ENCODE measurements at places on chromosomes 5 and 9. TPM values are rescaled to one million over a fixed set of nuclear protein-coding genes. Genes with fewer than 3 reads are reported as not detected.

DNA sequence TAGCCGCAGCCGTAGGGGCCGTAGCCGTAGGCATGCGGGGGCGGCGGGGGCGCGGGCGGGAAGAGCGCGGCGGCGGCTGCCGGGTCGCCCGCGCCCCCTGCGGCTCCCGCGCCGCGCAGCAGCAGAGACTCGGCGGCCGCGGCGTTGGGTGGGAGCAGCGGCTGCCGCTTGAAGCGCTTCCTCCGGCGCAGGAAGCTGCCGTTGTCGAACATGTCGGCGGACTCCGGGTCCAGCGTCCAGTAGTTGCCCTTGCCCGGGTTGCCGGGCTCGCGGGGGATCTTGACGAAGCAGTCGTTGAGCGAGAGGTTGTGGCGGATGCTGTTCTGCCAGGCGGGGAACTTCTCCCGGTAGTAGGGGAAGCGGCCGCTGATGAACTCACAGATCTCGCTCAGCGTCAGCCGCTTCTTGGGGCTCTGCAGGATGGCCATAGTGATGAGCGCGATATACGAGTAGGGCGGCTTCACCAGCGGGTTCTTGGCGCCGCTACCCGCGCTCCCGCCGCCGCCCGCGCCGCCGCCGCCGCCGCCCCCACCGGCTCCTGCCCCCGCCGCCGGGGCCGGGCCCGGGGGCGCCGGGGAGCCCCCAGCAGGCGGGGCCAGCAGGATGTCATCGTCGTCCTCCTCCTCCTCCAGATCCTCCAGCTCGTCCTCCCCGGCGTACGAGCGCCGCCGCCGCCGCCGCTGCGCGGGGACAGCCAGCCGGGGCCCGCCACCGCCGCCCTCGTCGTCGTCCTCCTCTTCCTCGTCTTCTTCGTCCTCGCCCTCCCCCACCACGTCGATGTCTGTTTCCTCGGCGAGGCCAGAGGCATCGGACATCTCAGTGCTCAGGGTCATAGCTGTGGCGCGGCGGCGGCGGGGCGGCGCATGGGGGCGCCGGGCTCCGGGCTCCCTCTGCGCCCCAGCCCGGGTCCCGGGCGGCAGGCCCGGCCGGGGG lies 781 bp downstream of the FOXD1 start:
- H3K36me3 ChIP-seq, result peaks cover 10% of the 10 kb centered on the region
- H3K4me1 ChIP-seq, result peaks cover 45% of the 10 kb centered on the region
- DNase-seq, result peak; percentile 91
- peak overlapping the region; percentile 92 for H3K27ac ChIP-seq

The C9orf50 gene
- 0.39 TPM for total RNA-seq

GRCh38 chr5:124841829-124842712 lies 95.6 kb upstream of the ZNF608 start:
- no peak for DNase-seq
- H3K27me3 ChIP-seq, result no peaks in the 10 kb centered on the region
- no peaks in the 10 kb centered on the region for H3K36me3 ChIP-seq
- H3K4me3 ChIP-seq, result peak overlapping the region; percentile 20
- H3K4me1 ChIP-seq, result peaks cover 38% of the 10 kb centered on the region

DNA sequence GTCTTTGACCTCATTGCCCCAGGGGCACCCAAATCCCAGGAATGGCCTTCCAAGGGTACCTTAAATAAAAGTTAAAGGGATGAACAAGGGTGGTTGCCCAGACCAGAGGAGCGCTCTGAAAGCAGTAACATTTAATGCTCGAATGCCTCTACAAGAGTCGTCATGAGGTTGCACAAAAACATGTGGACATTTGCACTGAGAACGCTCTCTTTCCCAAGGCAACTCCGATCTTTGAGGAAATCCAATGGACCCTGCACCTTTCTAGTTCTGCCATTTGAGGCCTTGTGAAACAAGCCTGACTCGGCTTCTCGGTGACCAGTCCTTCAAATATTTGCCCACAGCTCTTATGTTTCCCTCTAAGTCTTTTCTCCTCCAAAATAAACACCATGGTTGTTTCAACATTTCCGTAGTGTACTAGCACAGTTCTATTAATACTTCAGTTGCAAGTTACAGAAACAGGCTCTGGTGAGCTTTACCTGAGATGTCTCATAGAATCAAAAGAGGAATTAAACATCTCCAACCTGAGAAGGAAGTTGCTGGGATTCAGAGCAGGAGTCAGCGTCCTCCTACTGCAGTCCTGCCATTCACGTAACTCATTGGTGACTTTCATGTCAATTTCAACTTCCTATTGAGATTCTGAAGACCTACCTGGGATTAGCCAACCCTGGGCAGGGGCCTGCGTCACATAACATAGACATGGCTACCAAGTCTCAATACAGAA lies 168.8 kb upstream of the RAI14 start:
- H3K36me3 ChIP-seq, result peaks cover under 1% of the 10 kb centered on the region
- DNase-seq, result no peak
- peak overlapping the region; percentile 88 for H3K27ac ChIP-seq
- no peaks in the 10 kb centered on the region for H3K27me3 ChIP-seq
- H3K4me1 ChIP-seq, result peaks cover 65% of the 10 kb centered on the region

GRCh38 chr5:180193749-180194375 lies 15.1 kb downstream of the RASGEF1C start:
- no peak overlapping the region for H3K27ac ChIP-seq
- H3K4me1 ChIP-seq, result no peaks in the 10 kb centered on the region
- DNase-seq, result no peak
- H3K4me3 ChIP-seq, result no peak overlapping the region
- peaks cover 5% of the 10 kb centered on the region for H3K27me3 ChIP-seq
- H3K36me3 ChIP-seq, result no peaks in the 10 kb centered on the region

The CTXN3 gene
- not detected for total RNA-seq

- no peaks in the 10 kb centered on the region for H3K4me1 ChIP-seq
- H3K27ac ChIP-seq, result no peak overlapping the region
- no peak overlapping the region for H3K4me3 ChIP-seq
- no peaks in the 10 kb centered on the region for H3K36me3 ChIP-seq
- H3K27me3 ChIP-seq, result peaks cover 2% of the 10 kb centered on the region
- DNase-seq, result no peak
Measured at GRCh38 chr9:118896324-118897000, 472.8 kb downstream of the BRINP1 start.

The GABBR2 gene
- total RNA-seq, result 0.12 TPM

GRCh38 chr5:131441184-131441583 lies 177.3 kb downstream of the CDC42SE2 start:
- no peak overlapping the region for H3K4me3 ChIP-seq
- DNase-seq, result no peak
- no peaks in the 10 kb centered on the region for H3K4me1 ChIP-seq
- H3K27ac ChIP-seq, result no peak overlapping the region
- peaks cover 22% of the 10 kb centered on the region for H3K36me3 ChIP-seq
- H3K27me3 ChIP-seq, result no peaks in the 10 kb centered on the region

GRCh38 chr5:11792621-11793020 lies 111.6 kb downstream of the CTNND2 start:
- no peaks in the 10 kb centered on the region for H3K36me3 ChIP-seq
- no peak for DNase-seq
- no peaks in the 10 kb centered on the region for H3K4me1 ChIP-seq
- peaks cover 3% of the 10 kb centered on the region for H3K27me3 ChIP-seq

DNA sequence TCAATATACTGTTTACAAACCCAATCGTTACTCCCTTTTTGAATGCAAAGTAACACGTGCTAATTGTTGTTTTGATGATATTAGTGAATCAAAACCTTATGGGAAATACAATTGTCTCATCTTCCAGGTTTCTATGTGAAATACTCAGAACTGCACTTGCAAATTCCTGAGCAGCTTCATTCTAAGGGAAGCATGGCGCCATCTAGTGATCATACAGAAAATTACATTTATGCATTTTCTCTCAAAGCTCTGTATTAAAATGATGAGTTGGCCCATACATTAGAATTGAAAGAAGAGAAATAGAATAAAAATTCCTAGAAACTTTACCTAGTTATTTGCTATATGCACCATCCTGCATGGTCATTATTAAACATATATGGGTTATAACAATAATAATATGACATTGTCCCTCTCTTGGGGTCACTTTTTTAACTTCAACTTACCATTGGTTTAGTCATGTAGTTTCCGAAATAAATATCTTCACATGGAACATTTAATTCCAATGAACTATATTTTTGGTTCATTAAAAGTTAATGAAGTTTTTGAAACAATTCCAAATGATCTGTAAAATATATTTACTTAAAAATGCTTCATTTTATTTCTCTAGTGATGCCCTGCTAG lies 220.0 kb downstream of the PDE4D start:
- no peaks in the 10 kb centered on the region for H3K36me3 ChIP-seq
- H3K4me1 ChIP-seq, result peaks cover 8% of the 10 kb centered on the region
- no peaks in the 10 kb centered on the region for H3K27me3 ChIP-seq

The COL15A1 gene
- 7.1 TPM for total RNA-seq

Data from chondrocyte (in vitro differentiated cells).